Fibroblast of the conjunctiva (primary cell): ENCODE measurements at places on chromosomes 1 and 21.

GRCh38 chr21:27507695-27508094 is 540.8 kb upstream of the ADAMTS5 start:
- no peak for DNase-seq

- no peak for DNase-seq
Measured at GRCh38 chr1:57512386-57512785, 88.5 kb upstream of the DAB1 start.

DNA sequence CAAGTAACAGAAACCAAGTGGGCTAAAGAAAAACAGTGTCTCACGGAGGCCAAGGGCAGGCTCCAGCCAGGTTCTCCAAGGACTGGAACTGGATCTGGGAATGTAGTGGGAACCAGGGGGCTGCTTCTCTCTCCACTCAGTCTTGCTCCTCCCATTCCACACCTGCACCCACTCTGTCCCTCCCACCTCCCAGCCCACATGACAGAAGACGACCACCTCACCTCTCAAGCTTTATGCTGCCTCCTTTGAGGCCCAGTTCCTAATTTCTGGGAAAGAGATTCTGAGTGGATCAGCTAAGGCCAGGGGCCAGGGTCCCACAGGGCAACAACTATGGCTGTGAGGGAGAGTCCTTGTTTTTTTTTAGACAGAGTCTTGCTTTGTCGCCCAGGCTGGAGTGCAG is 18.8 kb upstream of the CEP85 start:
- DNase-seq = no peak

DNA sequence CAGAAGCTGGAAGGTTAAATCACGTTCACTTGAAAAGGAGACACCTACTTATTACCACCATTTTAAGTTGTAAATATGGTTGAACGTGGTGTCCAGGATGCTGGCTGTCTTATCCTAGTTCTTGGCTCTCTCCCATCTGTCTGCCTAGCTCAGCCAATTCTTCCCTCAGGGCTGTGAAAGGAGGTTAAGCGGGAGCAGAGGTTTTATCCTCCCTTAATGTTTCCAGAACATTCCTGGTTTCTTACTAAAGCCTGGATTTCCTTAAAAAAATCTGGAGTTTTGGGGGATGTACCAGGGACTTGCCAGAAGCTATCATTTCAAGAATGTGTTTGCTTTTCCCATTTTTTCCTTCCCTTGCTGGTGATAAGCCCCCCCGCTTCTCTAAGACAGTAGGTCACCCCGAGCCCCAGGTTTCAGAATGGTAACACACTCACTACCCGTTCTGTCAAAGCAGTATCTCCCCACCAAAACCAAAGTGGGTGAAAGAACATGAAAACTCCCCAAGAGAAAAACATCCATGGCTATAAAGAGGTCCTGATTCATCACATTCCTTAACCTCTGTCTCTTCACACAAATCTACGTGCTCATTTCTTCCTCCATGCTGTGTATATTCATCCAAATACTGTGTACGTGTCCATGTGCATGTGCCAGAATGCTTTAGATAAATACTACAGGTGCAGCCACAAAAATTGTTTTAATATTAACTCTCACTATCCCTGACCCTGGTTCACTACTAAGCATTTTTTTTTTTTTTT is 114.7 kb downstream of the MAP3K21 start:
- DNase-seq = no peak

DNA sequence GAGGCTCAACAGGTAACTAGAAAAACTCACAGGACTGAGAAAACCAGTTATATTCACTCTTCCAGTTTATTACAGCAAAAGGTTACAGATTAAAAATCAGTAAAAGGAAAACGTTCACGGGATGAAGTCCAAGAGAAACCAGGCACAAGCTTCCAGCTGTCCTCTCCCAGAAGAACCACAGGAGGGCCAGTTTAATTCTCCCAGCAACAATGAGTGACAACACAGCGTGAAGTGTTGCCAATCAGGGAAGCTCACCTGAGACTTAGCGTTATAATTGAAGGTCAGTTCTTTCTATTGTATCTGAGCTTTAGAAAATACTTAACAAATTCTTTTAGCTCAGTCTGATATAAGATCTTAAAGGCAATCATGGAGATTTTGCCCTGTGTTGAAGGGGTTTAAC is 65.2 kb upstream of the TNR start:
- no peak for DNase-seq

- peak; percentile 59 for DNase-seq
Measured at GRCh38 chr1:9234223-9235095, at the start of gene H6PD. Gene H6PD (plus strand): TSS chr1:9234774. CDS start chr1:9244935, 10,161 bp downstream.

DNA sequence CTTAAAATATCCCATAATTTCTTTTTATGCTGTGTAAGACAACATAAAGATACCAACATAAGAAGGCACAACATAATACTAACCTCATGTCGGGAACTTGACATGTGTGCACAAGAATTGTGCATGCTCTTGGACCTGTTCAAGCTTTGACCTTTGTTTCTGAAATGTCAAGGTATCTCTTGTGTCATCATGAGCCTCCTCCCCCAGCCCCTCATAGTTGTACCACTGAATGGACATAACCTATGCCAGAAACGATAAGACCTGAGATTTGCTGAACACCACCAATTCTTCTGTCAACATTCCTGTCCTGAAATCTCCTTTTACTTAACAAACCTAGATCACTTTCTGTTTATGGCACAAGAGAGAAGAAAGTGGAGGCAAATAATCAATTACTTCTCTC is 29.4 kb upstream of the PROX1 start:
- DNase-seq = no peak

DNA sequence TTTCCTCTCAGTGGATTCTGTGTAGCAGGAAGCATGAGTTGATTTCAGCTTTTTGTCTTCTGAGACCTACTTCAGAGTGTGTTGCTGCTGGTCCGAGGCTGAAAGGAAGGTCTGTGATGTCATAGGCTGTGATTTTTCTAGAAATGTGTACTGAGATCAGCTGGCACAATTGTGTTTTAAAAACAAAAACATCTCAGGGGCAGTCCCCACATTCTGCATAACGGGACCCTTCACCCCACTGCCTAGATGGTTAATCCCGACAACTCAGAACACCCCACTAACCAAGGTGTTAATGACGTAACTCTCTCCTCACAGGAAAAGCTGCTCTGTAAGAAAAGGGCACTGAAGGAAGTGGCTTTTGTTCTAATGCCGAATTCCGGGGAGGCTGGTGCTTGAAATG is 59.8 kb upstream of the PPP2R5A start:
- no peak for DNase-seq

GRCh38 chr1:12142141-12142823 is 24.5 kb upstream of the TNFRSF1B start:
- DNase-seq = no peak

GRCh38 chr1:108044318-108044717 is 79.3 kb upstream of the VAV3 start:
- DNase-seq = no peak

- DNase-seq = no peak
Measured at GRCh38 chr1:3668148-3668547, 15.8 kb downstream of the TP73 start.

DNA sequence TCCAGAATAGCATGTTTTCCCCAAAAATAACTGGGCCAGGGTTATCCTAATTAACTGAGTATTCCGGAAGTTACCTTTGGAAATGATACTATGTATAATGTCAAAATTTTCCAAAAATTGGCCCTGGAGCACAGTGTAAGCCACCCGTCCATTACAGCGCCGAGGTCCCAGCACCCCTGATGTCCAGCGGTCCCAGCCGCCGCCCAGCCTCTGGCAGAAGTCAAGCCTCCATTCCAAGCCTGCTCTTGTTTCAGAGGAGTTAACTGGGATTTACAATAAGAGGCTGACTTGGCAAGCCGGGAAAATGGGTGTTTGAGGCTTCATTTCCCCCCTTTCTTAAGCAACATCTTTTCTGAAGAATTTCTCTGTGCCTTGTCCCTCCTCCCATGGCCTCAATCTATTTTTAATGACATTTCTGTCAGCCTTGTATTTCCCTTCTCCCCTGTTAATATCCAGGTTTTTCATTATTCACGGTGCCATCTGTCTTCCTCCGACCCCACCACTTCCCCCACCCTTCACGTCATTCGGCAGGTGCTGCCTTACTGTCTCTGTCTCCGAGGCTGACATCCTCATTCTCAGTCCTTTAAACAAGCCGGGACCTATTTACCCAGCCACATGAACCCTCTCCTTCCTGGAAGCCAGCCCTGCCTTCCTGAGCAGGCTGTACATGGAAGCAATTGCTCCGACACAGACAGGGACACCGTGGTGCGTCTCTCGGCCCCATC is 490.9 kb downstream of the NPHP4 start:
- DNase-seq = no peak

DNA sequence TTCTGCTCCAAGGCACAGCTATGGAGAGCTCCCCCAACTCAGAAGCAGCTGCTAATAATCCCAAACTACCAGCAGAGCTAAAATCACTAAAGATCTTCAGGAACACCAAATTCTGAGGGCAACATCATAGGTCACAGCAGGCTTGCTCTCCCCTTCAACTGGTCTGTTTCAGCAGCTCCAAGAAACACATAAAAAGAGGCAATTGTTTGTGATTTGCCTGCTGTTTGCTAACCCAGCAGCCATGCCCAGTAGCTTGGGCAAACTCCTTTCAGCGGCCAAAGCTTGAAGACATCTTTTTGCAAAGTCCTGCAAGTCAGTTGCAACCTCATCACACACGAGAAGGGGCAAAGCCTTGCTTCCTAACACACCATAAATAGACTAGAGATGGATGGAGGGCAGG is 8.9 kb downstream of the ERI3 start:
- DNase-seq = no peak

- DNase-seq = peak; percentile 35
Measured at GRCh38 chr1:47189844-47190508, at the start of gene PDZK1IP1. Gene PDZK1IP1 (minus strand): TSS chr1:47190036. CDS start chr1:47189932, 104 bp downstream.

GRCh38 chr21:32463889-32464300 is 51.4 kb downstream of the EVA1C start:
- peak; percentile 41 for DNase-seq

DNA sequence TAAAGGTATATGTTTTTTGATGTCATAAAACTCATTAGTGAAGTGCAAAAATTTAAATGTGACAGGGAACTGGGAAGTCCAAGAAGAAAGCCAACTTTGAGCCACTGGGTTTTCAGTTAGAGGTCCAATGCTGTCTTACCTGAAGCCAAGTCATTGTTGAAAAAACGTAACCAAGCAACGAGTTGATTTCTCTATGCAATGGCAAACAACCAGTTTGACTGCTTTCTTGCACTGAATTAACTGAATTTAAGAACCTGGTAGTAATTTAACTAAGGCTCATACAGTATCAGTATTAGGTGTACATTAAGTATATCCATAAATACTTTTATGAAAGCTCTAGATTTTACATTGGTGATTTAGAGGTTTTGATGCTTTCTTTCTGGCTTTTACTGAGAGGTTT is 20.2 kb upstream of the S1PR1 start:
- DNase-seq = no peak

- no peak for DNase-seq
Measured at GRCh38 chr1:177171536-177172123, 872 bp downstream of the BRINP2 start.

- DNase-seq = no peak
Measured at GRCh38 chr1:185585770-185586169, 148.4 kb upstream of the HMCN1 start.

GRCh38 chr1:25118546-25118945 is 113.8 kb downstream of the SYF2 start:
- DNase-seq = no peak

GRCh38 chr1:17755120-17755519 is at the start of gene ACTL8:
Gene ACTL8 (plus strand): TSS chr1:17755333. CDS start chr1:17823009, 67,676 bp downstream.
- no peak for DNase-seq

DNA sequence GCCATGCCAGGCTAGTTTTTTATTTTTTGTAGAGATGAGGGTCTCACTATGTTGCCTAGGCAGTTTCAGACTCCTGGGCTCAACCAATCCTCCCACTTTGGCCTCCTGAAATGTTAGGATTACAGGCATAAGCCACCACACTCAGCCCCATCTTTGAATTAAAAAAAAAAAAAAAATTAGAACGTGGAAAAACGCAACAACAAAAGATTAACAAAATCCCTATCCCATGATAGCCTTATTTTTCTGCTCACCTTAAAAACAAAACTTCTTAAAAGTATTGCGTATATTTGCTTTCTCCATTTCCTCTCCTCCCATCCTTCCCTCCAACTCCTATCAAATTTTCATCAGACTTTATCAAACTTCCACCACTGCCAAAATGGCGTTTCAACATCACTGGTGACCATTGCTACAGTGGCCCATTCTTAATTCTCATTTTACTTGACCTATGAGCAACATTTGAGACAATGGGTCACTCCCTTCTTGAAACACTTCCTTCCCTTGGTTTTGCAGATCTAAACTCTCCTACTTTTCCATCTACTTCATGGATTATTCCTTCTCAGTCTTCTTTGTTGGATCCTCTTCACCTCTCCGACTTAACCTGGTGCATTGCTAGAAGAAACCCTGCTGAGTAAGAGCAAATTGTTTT is 579 bp upstream of the ZNF684 start:
- no peak for DNase-seq

GRCh38 chr1:112251766-112252506 is 144.1 kb upstream of the CTTNBP2NL start:
- DNase-seq = peak; percentile 42

GRCh38 chr1:223230161-223230881 is 87.3 kb upstream of the TLR5 start:
- peak; percentile 6 for DNase-seq

GRCh38 chr21:41668686-41669532 is 97.9 kb downstream of the RIPK4 start:
- DNase-seq = no peak

DNA sequence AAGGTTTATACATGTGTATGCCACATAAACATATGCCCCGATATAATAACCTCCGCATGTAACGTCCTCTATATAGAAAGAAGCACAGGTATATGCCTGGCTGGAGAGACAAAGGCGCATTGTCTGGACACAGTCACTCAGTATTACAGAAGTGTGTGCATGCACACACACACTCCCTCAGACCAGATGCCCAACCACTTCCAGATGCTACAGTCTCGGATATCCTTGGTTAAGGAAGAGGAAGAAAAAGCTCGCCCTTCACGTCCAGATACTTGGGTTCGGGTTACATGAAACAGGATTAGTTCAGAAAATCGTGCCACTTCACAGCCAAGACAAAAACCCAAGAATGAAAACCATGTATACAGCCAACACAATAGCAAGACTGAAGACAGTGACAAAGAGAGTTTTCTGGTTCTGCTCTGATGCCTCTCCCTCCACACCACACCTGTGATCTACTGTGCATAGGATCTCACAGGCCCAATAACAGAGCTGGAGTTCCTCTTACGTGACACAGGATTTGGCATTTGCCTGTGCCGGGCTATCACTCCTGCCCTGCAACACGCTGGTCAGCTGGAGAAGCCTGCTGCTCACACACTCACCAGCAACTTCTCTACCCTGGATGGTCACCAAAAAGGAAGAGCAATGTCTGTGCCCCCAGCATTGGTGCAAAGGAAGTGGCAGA is 75.0 kb downstream of the SSBP3 start:
- peak; percentile 45 for DNase-seq

- no peak for DNase-seq
Measured at GRCh38 chr1:235940285-235940684, 73.6 kb upstream of the LYST start.

DNA sequence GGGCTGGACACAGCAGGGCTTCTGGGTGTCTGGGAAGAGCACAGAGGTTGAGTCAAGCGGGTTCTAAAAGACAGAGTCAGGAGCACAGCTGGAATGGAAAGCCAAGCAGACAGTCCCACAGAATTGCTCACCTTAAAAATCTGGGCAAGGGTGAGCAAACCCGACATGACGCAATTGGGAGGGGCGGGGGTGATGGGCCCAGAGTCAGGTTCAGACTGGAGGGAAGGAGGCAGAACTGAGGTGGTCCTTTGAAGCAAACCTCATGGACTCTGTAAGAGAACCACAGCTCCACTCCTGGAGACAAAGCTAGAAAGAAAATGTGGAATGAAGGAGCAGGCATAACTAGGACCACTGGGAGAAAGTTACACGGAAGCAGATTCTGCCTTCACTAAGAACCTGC is 49.0 kb downstream of the FAM78B start:
- DNase-seq = no peak
